ENCODE measurements at places on chromosomes 5 and 9.

DNA sequence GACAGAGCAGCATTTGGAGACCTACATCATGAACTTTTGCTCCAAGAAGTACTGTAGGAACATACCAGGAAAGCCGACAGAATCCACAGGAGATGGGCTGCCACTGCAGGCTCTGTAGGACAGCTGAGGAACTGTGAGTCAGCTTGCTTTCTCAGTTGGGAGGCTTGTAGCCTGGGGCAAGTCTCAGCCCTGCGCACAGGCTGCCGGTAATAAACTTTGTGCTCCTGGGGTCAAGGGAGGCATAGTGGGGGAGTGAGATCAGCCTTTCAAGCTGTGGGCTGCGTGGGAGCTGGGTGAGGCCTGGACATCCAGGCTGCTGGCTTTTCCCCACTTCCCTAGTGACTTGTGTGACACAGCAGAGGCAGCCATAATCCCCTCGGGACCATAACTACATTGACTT is 718.0 kb upstream of the CDH10 start:
- no peak for DNase-seq

DNA sequence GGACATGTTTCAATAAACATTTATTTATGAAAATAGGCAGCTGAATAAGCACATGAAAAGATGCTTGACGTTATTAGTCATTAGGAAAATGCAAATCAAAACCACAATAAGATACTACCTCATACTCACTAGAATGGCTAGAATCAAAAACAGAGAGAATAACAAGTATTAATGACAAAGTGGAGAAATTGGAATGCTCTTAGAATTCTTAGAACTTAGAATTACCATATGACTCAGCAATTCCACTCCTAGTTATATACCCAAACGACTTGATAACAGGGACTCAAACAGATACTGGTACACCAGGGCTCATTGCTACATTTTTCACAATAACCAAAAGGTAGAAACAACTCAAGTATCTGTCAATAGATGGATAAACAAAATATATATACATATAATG is 15.1 kb upstream of the TRIM36 start:
- no peak for DNase-seq

DNA sequence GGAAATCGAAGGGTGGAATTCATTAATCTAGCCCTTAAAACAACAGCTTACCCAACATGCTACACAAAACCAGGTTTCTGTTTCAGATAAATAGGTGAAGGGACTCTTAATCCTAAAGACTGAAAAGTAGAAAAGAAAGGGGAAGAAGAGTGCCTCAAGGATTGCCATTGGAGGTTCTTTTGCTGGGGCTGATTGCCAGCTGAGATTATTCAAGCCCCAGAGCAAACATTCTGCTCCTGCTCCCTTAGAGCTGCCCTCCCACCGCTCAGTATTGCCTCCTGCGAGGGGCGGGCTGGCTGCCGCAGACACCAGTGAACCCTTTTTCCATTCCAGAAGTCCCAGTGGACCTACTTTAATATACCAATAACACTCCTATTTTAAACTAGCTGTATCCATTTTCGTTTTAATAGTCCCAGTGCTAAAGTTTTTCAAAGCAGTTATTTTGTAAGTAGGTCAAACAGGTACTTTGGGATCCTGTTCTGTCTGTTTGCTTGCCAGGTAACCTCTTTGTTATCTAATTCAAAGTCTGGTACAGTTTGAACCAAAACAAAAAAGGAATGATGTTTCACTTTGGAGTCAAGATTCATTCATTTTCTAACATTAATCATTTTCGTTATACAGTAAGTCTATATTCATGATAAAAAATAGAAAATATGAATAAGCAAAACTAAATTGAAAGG is 38.6 kb downstream of the HMGCS1 start:
- DNase-seq = no peak

GRCh38 chr9:2810420-2811075 is 33.3 kb downstream of the PUM3 start:
- DNase-seq = no peak

DNA sequence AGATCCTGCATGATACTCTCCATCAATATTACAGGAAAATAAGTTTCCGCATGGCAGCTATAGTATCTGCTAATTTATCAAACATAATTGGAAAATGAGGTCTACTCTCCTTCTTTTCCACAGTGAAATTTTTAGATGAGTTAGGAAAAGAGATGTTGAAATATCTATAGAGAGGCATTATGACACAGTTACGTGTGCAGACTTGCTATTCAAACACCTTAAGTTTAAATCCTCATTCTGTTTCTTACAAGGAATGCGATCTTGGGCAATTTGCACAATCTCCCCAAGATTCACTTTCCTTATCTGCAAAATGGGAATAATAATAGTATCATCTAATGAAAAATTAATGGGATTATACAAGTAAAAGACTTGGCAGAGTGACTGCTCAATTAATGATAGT is 91.7 kb upstream of the SLCO6A1 start:
- no peak for DNase-seq

DNA sequence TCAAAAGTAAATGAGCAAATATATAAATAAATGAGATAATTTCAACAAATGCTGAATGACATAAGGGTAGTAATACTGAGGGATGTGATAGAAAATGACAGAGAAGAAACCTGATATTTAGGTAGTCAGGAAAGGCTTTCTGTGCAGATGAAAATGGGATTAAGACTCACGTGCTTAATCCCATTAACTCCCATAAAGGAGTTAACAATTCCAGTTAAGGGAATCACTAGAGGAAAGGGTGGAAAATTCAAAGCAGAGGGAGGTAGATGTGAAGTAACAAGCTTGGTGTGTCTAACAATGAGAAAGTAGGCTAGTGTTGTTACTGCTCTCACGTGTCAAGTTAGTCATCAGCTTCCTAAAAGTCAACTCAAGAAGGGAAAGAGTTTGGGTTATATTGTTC is 90.5 kb upstream of the TRIM32 start:
- no peak for DNase-seq

GRCh38 chr5:157370967-157371366 is 89.0 kb upstream of the NIPAL4 start:
- DNase-seq = no peak

- no peak for DNase-seq
Measured at GRCh38 chr9:118336250-118336942, 632.2 kb downstream of the TLR4 start.

- no peak for DNase-seq
Measured at GRCh38 chr5:156618601-156619000, 231.5 kb upstream of the PPP1R2B start.

DNA sequence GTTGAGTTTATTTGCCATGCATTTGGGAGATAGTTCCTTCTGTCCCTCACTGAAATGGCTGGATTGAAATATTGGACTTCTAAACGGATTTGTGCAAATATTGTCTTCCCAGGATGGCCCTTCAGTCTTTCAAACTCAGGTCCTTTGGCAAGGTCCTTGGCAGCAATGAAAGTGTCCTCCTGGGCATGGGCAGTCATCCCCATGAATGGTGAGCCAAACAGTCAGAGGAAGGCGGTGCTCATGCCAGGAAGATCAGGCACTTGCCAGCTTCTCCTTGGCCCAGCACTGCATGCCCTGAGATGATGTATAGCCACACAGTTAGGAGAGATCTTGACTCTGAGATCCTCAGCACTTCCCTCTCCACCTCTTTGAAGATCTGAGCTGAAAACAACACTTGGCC is 221.4 kb upstream of the KLF4 start:
- no peak for DNase-seq

All from stimulated activated CD8-positive, alpha-beta memory T cell treated with anti-CD3 and anti-CD28 coated beads, Interleukin-4, amount 100 ng/mL, for 4 hours (primary cell).